ENCODE measurements at places on chromosomes 2 and 18.

GRCh38 chr2:128720080-128721022 lies 401.7 kb upstream of the HS6ST1 start:
- peak; percentile 2 for DNase-seq

DNA sequence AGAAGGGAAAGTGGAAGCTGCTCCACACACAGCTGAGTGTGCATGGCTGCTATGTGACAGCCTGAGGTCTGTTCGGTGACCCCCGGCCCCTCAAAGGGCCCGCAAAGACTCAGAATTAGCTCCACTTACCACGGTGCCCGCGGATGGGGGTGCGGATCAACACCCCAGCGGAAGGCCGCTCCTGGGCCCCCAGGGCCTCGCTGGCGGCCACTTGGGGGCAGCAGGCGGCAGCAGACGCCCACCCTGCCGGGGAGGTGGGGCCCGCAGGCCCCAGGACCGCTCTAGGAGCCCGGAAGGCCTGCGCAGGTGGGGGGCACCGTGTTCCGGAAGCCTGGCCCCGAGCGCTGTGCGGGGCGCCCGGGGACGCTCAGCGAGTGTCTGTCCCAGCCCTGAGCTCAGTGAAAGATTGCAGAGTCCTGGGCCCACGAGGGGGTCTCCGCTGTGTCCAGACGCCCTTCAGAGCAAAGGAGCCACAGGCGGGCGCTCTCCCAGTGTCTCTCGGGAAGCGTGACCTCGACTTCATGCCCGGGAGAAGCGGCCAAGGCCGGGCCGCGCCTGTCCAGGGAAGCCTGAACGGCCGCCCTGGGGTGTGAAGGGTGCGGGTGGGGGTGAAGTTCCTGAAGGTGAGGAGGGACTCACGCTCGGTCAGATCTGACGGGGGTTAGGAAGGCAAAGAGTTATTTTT lies 118.7 kb downstream of the VAPA start:
- DNase-seq, result no peak

GRCh38 chr2:160614391-160614790 lies 120.8 kb upstream of the RBMS1 start:
- no peak for DNase-seq

- no peak for DNase-seq
Observed at GRCh38 chr2:217225596-217225995, 365.7 kb upstream of the TNP1 start.

DNA sequence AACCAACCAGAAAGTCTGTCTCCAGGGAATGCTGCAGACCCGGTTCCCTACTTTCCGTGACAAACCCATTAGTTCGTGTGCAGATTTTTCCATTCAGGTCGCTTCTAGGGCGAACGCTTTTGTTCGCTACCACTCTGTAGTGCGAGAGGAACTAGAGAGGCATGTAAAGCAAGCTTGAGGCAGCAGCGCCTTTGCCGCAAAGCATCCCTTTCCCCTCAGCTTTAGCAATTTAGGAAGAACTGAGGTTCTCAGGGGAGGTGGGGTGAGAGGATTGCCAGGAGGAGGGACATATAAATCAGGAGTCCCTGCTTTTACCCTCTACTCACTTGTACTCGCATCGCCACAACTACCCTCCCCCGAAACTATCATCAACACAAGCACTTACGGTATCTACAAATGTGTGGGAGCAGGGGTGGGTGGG lies 748 bp upstream of the ZNF804A start:
- peak; percentile 32 for DNase-seq

GRCh38 chr2:9139491-9140443 lies 66.8 kb upstream of the ASAP2 start:
- DNase-seq, result peak; percentile 67

- no peak for DNase-seq
Observed at GRCh38 chr2:69693775-69694450, 48.0 kb upstream of the ANXA4 start.
